IPS DF 6.9 (cell line): ENCODE measurements at places on chromosomes 1 and 21.

DNA sequence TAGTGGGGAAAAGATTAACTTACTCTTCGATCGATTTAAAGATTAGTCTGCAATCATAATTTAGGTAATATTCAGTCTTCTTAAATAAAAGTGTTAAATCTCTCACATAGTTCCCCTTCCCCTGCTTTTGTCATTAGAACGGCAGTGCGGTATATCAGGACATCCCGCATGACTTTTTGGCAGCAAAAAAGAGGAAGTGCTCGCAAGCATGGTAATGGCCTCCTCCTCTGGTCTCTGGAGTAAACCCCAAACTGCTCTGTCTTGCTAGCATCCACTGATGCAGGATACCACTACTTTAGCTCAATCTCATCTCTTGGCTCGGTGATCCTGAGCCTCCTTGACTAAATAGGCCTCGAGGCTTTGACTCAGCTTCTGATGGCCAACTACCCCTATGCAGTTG is 78.7 kb upstream of the VAV3 start:
- no peak for DNase-seq

- no peak for DNase-seq
These were observed 21.7 kb upstream of the COL6A1 start for GRCh38 chr21:45959779-45960390.

DNA sequence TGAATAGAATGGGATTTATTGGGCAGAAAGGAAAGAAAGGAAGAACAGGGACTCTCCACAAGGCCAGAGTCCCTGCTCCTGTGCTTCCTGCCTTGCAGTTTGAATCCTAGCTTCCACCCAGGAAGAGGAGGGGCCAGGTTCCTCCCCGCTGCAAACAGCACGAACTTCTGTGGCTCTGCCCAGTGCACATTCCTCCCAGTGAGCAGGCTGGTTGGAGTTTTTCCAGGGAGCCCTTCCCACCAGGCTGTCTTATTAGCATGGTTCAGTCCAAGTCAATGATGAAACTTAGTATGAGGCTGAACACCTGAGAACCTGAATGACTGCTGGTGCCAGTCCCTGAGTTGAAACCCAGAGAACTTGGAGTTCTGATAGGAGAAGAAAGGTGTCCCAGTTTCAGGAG is 247.2 kb downstream of the DUSP10 start:
- DNase-seq: no peak

GRCh38 chr1:61441723-61442262 is 283.1 kb downstream of the TM2D1 start:
- no peak for DNase-seq

- no peak for DNase-seq
These were observed 24.1 kb upstream of the FCRL3 start for GRCh38 chr1:157724537-157725220.

DNA sequence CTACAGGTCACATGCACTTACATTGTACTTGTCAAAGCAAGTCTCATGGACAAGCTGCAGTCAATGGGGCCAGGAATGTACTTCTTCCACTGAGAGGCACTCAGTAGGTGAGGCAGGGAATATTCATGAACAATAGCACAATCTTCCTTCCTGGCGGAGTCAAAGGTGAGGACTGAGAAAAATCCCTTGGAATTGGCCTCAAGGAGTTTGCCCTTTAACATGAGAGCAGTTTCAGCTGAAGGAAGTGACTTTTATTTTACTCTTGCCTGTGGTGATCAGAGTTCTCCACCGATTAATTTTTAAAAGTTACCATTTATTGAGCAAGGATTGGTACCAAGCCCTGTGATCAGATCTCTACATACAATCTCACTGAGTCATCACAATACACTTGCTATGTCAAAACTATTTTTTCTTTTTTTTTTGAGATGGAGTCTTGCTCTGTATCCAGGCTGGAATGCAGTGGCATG is 11.2 kb upstream of the AK2 start:
- no peak for DNase-seq

- no peak for DNase-seq
These were observed 415.6 kb upstream of the KAZN start for GRCh38 chr1:14182856-14183255.

DNA sequence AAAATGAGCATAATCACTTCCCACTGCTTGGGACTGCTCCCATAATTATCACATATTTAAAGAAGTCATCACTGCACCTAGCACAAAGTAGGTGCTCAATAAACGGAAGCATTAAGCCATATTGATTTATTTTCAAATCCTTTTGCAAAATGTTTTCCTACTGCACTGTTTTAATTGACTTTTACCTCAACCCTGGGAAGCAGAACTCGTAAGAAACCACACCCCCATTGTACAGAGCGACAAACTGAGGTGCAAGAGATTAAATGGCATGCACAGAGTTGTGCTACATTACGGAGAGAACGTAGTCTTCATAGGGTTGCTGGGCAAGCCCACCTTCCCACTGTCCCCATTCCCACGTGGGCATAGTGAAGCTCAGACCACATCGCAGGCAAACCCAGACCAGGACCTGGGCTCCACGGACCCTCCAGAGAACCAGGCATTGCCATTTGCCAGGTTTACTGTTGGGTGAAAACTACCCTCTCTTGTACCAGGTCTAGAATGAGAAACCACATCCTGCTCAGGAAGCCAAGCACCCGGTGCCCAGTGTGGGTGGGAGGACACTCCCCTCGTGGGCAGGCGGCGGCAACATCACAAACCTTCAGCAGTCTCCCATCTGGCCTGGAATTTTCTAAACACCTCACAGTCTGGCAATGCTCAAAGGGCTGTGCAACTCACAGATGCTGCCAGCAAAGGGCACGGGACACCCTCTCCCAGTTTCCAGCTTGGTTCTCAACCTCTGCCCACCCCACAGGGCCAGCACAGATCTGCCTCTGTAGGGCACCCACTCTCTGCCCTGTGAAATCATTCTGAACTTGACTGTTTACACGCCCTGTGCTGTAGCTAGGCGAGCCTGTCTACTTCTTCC is 8.2 kb downstream of the IFFO2 start:
- DNase-seq: no peak

GRCh38 chr1:197181982-197182381 is 35.5 kb upstream of the ASPM start:
- no peak for DNase-seq

DNA sequence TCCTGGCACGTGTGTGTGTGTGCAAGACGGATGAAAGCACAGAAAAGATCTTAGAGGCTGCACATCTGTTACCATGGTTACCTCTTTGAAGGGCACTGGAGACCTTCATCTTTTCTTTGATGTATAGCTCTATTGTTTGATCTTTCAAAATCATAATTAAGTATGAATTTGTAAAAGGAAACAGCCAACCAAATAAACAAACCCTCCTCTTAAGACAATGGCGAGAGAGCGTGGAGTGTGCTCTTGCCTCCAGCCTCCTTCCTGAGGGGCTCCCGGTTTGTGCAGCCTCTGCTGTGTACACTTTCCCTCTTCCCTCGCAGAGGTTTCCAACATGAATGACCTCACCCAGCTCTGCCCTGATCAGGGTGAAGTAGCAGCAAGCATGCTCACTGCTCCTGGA is 27.9 kb downstream of the CACNA1S start:
- no peak for DNase-seq

DNA sequence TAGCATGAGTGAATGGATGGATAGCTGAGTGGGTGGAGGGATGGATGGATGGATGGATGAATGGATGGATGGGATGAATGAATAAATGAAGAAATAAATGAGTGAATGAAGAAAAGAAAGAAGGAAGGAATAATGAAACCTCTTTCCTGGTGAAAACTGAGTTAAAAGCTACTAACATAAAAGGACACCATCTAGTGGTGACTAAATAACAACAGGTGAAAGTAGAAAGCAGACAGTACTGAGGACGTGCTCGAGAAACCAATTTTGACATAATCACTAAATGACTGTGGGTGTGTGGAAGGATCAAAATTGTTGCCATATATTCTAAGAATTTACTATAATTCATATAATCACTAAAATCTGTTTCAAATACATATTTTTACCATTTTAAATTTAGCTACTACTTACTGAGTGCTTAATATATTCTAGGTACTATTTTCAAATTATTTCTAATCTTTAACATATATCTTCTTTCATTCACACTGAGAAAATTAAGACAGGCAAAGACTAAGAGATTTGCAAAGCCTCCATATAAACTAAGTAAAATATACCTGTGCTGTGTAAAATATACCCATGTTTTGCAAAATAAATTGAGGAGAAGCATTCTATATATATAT is 522.9 kb downstream of the LRRIQ3 start:
- DNase-seq: no peak

DNA sequence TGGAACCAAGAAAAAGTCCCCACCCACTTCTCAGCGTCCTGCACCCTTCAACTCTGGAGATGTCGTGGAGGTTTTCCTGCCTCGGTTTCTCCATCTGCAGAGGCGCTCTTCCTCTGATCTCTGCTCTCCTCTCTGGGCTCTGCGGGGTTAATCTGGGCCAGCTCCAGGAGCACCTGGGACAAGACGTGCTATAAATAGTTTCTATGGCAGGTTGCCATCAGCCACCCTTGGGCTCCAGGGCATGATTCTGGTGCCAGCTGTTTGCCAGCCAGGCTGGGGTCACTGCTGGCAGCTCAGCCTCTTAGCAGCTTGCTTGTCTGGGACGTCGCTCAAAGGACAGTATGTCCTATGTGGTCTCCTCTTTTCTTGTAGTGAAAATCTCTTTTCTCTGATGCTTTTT is 137.1 kb downstream of the ACTL8 start:
- no peak for DNase-seq

DNA sequence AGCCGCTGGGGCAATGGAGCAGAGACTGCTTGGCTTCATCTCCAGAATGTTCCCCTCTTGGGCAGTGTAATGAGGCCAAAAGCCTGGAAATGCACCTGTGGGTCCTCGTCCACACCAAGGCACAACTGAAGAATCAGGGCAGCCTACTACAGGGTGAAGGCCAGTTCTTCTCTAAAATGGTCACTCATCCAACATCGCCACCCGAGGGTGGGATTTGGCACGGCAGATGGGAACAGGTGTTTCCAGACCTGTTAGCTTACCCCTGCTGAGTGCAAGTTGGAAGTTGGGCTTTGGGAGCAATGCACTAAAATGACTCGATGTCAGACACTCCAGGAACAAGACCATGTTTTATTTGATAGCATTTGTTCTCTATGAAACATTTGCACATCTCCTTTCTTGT is 543.7 kb downstream of the NPHP4 start:
- DNase-seq: no peak
